ENCODE measurements at places on chromosomes 7 and 10.

DNA sequence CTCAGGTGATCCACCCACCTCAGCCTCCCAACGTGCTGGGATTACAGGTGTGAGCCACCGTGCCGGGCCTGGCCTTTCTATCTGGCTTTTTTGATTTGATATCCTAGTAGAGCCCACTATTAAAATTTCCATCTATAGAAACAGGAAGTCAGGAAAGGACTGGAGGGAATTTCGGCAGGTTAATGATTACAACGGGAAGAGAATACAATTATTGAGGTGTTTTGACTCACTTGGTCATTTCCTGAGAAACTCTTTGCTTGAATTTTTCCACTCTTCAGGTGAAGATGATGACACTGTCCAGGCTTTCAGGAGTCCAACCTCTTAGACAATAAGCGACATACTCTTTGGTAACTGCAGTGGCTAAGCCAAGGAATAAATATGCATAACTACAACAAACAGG, 1.1 kb upstream of the MKLN1 start:
- H3K27me3 ChIP-seq = no peaks in the 10 kb centered on the region
- H3K4me3 ChIP-seq = peak overlapping the region; percentile 86
- no peaks in the 10 kb centered on the region for H3K36me3 ChIP-seq
- H3K4me1 ChIP-seq = peaks cover 30% of the 10 kb centered on the region

- H3K4me3 ChIP-seq = no peak overlapping the region
- H3K27ac ChIP-seq = no peak overlapping the region
- DNase-seq = no peak
- no peaks in the 10 kb centered on the region for H3K36me3 ChIP-seq
- no peaks in the 10 kb centered on the region for H3K4me1 ChIP-seq
Observed at GRCh38 chr7:88355011-88355410, 48.3 kb upstream of the STEAP4 start.

- no peak for DNase-seq
- H3K27ac ChIP-seq = no peak overlapping the region
- no peaks in the 10 kb centered on the region for H3K4me1 ChIP-seq
- no peaks in the 10 kb centered on the region for H3K36me3 ChIP-seq
- no peaks in the 10 kb centered on the region for H3K27me3 ChIP-seq
- no peak overlapping the region for H3K4me3 ChIP-seq
Observed at GRCh38 chr10:65419629-65420028, 1506.2 kb upstream of the LRRTM3 start.

- H3K36me3 ChIP-seq = no peaks in the 10 kb centered on the region
- H3K27me3 ChIP-seq = peaks cover 3% of the 10 kb centered on the region
- DNase-seq = no peak
- no peak overlapping the region for H3K27ac ChIP-seq
- no peaks in the 10 kb centered on the region for H3K4me1 ChIP-seq
- H3K4me3 ChIP-seq = no peak overlapping the region
Observed at GRCh38 chr7:131904760-131905327, 348.4 kb upstream of the PODXL start.

GRCh38 chr7:128031901-128032604, 816 bp upstream of the LRRC4 start:
- no peaks in the 10 kb centered on the region for H3K27me3 ChIP-seq
- H3K4me1 ChIP-seq = peaks cover 20% of the 10 kb centered on the region
- DNase-seq = peak; percentile 16
- no peak overlapping the region for H3K27ac ChIP-seq

- no peak for DNase-seq
- no peak overlapping the region for H3K27ac ChIP-seq
- H3K36me3 ChIP-seq = no peaks in the 10 kb centered on the region
- H3K27me3 ChIP-seq = no peaks in the 10 kb centered on the region
Observed at GRCh38 chr10:43197834-43198681, 59.8 kb downstream of the CSGALNACT2 start.

DNA sequence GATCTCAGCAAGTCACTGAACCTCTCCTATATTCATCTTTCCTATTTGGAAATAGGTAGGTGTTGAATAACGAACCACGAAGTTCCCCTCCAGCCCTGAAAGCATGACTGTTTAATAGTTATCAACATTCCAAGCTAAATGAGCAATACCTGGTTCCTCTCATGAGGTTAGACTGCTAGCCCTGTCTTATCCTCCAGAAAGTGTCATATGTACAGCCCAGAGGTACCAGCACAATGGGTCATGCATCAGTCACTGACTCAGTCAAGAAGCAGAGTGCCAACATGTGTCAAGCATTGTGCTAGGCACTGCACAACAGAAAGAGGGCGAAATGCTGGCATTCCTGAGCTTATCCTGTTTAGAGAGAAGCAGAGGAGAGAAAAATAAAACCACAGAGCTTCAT, 70.0 kb downstream of the AMPH start:
- H3K27ac ChIP-seq = no peak overlapping the region
- H3K36me3 ChIP-seq = no peaks in the 10 kb centered on the region
- H3K27me3 ChIP-seq = no peaks in the 10 kb centered on the region
- H3K4me3 ChIP-seq = no peak overlapping the region
- no peak for DNase-seq

GRCh38 chr10:71201849-71202248, 10.5 kb upstream of the UNC5B start:
- DNase-seq = no peak
- H3K27ac ChIP-seq = no peak overlapping the region
- H3K4me3 ChIP-seq = no peak overlapping the region
- H3K36me3 ChIP-seq = no peaks in the 10 kb centered on the region

GRCh38 chr10:86795353-86795752, 38.9 kb downstream of the BMPR1A start:
- peaks cover 44% of the 10 kb centered on the region for H3K4me1 ChIP-seq
- H3K4me3 ChIP-seq = no peak overlapping the region
- H3K27me3 ChIP-seq = no peaks in the 10 kb centered on the region
- DNase-seq = no peak

DNA sequence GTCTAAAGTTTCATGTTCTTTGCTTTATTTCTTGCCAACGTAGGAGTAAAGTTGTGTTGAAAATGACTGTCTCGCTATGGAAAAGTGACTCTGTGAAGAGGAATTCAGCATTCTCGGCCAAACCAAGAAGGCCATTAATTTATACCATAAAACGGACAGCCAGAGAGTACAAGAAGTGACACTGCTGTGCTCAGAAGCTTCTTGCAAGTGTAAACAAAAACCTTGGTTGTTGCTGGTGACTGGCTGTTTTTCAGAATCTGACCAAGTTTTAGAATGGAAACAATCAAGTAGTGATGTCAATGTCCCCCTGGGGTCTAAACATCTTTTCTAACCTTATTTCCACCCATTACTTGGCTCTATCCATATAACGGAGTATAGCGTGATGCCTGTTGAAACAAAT, 201.9 kb downstream of the INHBA start:
- H3K27me3 ChIP-seq = no peaks in the 10 kb centered on the region
- H3K36me3 ChIP-seq = no peaks in the 10 kb centered on the region
- DNase-seq = no peak

DNA sequence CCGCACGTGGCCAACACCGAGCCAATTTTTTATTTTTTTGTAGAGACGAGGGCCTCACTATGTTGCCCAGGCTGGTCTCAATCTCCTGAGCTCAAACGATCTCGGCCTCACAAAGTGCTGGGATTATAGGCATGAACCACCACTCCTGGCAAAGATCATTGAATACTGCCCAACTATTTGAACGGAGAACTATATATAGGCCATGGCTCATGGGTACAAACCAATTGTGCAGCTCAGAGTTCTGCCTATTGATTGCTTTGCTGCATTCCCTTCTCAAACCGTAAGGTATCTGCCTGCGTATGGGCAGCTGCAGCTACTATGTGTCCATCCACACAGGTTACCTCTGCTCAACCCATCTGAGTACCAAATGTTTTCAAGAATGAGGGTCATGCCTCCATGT, 9.7 kb upstream of the SLC25A16 start:
- no peak overlapping the region for H3K27ac ChIP-seq
- DNase-seq = no peak
- H3K4me3 ChIP-seq = no peak overlapping the region
- H3K36me3 ChIP-seq = no peaks in the 10 kb centered on the region
- H3K27me3 ChIP-seq = no peaks in the 10 kb centered on the region

DNA sequence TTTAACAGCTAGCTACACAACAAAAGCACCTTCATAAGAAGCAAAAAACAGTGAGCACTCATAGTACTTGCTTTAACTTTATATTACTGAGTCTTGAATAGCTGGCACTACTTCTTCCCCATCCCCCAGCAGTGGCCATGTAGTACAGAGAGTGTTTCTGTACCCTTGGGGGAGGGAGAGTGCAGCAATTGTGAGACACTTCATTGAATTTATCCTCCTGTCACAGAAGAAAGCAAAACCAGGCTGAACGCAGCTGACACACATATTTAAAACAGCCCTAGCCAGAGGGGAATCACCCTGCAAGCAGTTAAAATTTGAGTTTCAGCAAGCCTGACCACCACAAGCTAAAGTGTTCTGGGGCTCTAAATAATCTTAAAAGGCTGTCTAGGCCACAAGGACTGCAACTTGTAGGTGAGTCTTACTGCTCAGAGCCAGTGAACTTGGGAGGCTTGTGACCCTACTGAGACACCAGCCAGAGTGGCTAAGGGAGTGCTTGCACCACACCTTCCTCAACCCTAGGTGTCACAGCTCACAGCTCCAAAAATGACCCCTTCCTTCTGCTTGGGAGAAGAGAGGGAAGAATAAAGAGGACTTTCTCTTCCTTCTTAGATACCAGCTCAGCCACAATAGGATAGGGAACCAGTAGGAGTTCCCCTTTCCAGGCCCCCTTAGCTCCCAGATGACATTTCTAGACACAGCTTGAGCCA, 97.7 kb upstream of the MEOX2 start:
- no peak overlapping the region for H3K27ac ChIP-seq
- H3K4me3 ChIP-seq = no peak overlapping the region
- H3K4me1 ChIP-seq = no peaks in the 10 kb centered on the region
- no peak for DNase-seq
- no peaks in the 10 kb centered on the region for H3K27me3 ChIP-seq
- H3K36me3 ChIP-seq = no peaks in the 10 kb centered on the region

DNA sequence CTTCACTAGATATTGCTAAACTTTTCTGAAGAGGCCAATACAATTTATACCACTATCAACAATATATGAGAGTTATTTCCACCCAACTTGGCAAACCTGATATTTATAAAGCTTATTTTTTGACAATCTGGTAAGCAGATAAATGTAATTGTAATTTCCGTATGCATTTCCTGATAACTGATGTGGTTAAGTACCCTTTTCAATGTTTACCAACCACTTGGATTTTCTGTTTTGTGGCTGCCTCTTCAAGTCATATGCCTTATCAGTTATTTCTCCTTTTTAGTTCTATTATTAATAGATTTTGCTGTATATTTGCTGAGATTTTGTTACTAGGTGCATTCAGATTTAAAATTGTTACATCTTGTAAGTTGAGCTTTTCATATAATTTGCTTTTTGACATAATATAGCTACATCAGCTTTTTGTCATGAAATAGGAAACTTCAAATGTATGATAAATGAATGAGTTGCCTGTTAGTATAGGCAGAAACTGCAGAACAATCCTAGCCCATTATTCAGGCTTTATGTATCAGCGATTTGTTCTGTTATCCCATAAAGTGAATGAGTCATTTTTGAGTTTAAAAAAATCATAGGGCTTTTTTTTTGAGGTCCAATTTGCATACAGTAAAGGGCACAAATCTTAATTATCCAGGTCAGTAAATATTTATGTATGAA, 11.5 kb downstream of the SGPL1 start:
- no peak overlapping the region for H3K27ac ChIP-seq
- no peaks in the 10 kb centered on the region for H3K4me1 ChIP-seq
- no peaks in the 10 kb centered on the region for H3K36me3 ChIP-seq
- no peaks in the 10 kb centered on the region for H3K27me3 ChIP-seq

DNA sequence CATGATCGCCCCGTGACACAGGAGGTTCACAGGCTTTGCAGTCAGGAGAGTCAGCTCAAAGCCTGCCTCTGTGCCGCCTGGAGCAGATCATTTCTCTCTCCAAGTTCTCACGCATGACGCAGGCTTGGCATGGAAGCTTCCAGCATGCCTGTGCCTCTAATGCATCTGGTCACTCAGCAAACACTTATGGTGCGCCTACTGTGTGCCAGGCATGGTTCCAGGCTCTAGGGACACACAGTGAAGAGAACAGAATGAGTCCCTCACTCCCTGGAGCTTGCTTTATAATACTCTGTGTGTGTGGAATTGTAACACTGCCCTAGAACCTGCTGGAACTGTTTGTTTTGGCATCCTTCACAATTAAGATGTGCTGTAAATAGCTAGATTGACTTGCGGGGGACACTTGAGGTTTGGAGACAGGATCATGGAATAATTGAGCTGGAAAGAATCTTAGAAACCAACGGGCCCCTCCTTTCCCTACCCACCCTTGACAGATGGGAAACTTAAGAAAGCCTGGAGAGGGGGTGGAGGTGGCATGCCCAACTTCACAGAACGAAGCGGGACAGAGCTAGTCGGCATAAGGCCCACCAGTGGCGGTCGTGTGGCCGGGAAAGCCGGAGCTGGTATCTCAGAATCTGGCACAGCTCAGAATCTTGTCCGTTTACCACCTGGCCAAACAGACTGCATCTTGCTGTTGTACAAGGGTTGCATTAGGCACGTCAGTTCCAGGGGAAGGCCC, 4.6 kb upstream of the MYH16 start:
- no peaks in the 10 kb centered on the region for H3K27me3 ChIP-seq
- no peaks in the 10 kb centered on the region for H3K36me3 ChIP-seq
- H3K4me3 ChIP-seq = no peak overlapping the region
- no peak overlapping the region for H3K27ac ChIP-seq

- H3K4me1 ChIP-seq = peaks cover 11% of the 10 kb centered on the region
- H3K36me3 ChIP-seq = no peaks in the 10 kb centered on the region
- no peak overlapping the region for H3K27ac ChIP-seq
- DNase-seq = no peak
- H3K27me3 ChIP-seq = no peaks in the 10 kb centered on the region
Observed at GRCh38 chr7:66256281-66256680, 51.1 kb downstream of the TPST1 start.

DNA sequence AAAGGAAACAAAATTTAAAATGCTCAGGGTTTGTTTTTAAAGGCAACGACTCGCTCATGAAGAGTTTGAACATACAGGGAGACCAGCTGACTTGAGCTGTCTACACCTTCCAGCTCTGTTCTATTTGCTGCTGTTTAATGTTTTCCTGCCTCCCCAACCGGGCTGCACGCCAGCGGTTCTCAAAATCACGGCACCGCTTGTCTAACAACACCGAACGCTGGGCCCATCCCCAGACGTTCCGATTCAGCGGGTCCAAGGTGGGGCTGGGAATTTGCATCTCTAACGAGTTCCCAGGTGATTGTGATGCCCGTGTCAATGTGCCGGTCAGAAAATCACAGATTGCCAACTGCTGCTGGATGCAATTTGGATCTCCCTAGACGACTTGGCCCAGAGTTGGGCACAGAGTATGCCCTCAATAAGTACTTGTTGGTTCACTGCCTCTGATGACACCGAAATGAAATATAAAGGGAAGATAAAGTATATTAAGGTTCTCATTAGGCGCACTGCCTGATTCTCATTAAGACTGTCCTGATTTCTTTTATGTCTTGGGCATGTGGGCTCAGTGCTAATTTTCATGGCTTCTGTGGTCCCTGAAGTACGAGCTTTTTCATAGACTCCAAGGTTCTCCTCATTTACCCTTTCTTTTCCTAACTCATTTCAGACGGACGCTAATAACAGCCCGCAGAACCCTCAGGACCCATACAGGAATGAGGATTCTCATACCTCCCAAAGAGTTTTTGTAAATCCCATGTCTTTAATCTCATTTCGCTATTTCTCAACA, 28.5 kb downstream of the CELF2 start:
- no peak overlapping the region for H3K4me3 ChIP-seq
- H3K4me1 ChIP-seq = peaks cover 24% of the 10 kb centered on the region
- no peaks in the 10 kb centered on the region for H3K36me3 ChIP-seq
- peak overlapping the region; percentile 35 for H3K27ac ChIP-seq
- DNase-seq = peak; percentile 79

GRCh38 chr7:31962246-31962645, 108.0 kb downstream of the PDE1C start:
- no peaks in the 10 kb centered on the region for H3K4me1 ChIP-seq
- no peaks in the 10 kb centered on the region for H3K36me3 ChIP-seq
- H3K27me3 ChIP-seq = no peaks in the 10 kb centered on the region
- no peak for DNase-seq
- no peak overlapping the region for H3K27ac ChIP-seq
